CD4-positive, CD25-positive, alpha-beta regulatory T cell (primary cell): ENCODE measurements at places on chromosomes 11 and 22.

DNA sequence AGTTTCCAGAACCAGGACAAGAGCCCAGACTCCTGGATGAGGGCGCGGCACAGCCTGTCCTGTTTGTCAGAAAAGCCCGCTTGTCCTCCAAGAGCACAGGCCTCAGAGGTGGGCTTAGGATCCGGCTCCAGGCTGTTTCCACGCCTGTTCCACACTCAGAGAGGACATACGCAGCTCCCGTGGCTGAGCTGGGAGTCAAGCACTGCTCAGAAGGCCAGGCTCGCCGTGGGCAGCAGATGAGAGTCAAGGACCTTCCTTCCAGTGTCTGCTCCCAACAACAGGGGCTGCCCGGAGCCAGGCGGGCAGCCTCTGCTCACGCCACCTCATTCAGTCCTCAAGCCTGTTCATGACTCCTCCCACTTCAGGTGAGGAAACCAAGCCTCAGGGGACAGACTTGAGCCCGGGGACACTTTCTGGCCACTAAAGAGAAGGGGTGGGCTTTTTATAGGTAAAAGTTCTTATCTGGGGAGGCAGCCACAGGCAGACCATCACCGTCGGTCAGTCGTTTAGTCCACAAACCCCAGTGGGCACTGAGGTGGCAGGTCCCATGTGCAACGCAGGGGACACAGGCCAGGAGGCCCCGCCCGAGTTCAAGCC lies 3.8 kb downstream of the CYB5R3 start:
- DNase-seq = no peak

- DNase-seq = no peak
These were observed 187.0 kb upstream of the ANO3 start for GRCh38 chr11:26144911-26145310.

DNA sequence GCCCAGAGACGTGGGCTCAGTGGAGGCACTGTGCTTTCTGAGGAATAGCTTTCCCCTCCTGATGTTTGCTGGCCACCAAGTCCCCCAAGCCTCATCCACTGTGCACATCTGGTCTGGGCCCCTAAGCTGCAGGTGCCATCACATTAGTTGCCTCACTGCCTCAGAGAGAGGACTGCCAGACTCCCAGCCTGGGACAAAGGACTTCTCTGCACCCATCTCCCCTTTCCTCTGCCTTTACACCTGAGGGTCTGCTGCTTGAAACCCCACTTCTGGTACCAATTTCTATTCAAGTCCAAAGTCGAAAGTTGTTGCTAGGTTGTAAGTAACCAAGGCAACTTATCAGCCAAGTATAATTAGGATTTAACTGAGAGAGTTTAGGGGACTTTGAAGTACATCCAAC lies 3.7 kb upstream of the LZTR1 start:
- no peak for DNase-seq

GRCh38 chr22:46044621-46045458 lies 67.9 kb upstream of the WNT7B start:
- DNase-seq = peak; percentile 32

DNA sequence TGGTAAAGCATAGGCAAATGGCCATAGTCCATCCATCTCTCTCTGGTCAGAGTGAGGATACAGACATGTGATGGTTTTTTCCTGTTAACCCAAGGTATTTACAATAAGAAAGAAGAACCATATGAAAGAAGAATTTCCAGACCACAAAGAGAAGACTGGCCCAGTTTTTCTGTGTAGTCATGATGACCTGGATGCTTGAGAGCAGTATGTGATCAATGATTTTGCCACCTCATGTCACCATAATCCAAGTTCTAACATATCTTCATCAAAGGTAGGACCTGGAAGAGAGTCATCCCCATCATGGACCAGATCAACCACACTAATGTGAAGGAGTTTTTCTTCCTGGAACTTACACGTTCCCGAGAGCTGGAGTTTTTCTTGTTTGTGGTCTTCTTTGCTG lies at the start of gene OR4D6:
Gene OR4D6, plus strand, starts transcription at position 301 of the 400 bp plus-strand sequence. Its CDS starts 0 bp downstream, at position 301.
- DNase-seq = no peak

DNA sequence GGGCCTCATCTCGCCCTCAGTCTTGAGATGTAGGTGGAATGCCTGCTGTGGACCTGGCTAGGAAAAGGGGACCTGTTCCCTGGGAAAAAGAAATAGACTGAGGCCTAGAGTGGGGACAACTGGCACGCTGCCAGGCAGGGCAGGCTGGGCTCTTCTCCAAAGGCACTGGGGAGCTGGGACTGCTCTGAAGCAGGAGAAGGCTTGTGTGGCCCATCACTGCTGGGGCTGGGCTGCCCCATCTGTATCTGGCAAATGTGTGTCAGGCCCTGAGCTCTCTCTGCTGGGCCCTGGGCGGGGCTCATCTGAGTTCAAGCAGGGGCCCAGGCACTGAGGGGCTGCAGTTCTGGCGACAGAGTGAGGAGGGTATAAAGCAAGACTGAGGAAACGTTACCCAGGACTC lies 32.9 kb downstream of the ARVCF start:
- no peak for DNase-seq

GRCh38 chr11:60848714-60849151 lies 6.8 kb downstream of the CCDC86 start:
- DNase-seq = no peak

DNA sequence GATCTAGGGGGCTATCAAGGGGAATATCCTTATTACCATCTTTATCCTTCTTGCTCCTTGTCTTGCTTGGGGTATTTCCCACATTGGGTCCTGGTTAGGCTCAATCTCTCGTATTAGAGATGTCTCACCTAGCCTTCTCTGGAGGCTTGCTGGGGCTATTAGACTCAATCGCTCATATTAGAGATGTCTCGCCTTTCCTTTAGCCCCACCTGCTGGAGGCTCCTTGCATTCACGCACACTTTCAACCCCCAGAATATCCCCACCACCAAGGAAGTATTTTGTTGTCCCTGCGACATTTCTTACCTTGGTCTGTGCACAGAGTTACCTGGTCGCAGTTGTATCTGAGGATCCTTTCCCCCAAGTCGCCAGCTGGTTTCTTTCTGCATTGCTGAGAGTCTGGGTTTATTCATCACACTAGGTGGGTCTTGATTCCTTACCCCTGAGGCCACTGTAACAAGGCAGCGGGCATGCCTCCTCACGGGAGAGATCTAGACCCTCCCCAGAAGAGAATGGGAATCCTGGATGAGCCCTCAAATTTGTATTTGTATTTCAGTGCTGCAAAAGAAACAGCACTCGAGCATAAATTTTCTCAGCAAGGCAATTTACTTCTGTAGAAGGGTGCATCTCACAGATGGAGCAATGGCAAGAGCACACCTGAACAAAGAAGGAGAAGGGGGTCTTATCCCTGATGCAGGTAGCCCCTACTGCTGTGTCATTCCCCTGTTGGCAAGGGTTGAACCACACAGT lies 15.9 kb upstream of the HYLS1 start:
- peak; percentile 50 for DNase-seq

DNA sequence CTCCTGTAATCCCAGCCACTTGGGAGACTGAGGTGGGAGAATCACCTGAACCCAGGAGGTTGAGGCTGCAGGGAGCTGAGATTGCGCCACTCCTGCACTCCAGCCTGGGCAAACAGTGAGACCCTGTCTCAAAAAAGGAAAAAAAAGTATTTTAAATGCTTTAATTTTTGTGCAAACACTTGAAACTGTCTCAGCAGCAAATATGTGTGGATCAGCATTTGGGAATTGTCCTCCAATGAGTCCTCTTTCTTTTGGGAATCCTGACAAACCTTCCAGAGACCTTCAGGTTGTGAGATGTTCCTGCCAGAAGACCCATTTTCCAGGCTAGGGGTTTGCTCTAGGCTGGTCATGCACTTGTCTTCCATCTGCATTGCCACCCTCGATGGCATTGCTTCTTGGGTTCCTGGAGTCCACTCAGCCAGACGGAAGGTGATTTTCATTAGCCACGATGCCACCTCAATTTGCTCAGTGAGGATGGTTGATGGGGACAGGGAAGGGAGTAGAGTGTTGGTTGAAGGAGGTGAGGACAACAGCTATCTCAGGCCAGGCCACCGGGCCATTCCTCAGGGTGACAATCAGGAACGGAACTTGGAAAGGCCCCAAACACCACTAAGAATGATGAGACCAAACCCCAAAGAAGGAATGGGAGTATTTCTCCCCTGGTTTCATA lies 55.4 kb downstream of the ST14 start:
- no peak for DNase-seq

- DNase-seq = no peak
These were observed 96.9 kb upstream of the ANO1 start for GRCh38 chr11:69981119-69981784.

- no peak for DNase-seq
These were observed 68.5 kb upstream of the PARVG start for GRCh38 chr22:44112191-44112590.

DNA sequence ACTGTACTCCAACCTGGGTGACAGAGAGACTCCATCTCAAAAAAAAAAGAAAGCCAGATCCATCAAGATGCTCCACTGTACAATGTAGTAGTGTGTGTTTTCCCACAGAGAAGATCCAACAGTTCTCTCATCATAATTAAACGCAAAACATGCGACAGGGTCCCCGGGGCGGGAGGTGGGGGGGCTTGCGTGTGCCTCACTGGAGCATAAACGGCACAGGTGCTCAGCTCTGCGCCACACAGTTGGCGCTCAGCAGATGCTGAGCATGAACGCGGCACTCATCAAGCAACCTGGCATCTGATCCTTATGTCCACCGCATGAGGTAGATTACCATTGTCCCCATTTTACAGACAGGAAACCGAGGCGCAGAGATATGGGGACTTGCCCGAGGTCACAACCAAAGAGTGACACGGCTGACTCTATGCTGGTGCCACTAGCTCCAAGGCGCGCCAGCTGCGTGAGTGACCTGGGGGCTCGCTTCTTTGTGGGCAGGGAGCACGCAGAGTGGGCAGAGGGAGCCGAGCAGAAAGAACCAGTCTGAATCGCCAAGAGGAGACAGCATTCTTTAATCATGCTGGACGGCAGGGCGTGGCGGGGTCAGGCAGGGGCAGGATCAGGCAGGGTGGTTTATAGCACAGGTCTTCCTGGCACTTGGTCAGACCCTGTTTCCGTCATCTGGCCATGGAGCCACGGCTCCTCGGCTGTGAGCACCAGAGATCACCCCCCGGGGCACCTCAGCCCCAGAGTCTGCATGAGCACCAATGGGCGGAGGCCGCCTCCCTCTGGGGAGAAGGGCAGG lies 8.2 kb downstream of the C1QTNF6 start:
- DNase-seq = no peak

- peak; percentile 58 for DNase-seq
These were observed 10.4 kb upstream of the SLCO2B1 start for GRCh38 chr11:75140269-75141138.
